ENCODE measurements at places on chromosomes 5 and 9.
A peak's percentile ranks its signal among the peaks of the same experiment; 100 is the strongest.

DNA sequence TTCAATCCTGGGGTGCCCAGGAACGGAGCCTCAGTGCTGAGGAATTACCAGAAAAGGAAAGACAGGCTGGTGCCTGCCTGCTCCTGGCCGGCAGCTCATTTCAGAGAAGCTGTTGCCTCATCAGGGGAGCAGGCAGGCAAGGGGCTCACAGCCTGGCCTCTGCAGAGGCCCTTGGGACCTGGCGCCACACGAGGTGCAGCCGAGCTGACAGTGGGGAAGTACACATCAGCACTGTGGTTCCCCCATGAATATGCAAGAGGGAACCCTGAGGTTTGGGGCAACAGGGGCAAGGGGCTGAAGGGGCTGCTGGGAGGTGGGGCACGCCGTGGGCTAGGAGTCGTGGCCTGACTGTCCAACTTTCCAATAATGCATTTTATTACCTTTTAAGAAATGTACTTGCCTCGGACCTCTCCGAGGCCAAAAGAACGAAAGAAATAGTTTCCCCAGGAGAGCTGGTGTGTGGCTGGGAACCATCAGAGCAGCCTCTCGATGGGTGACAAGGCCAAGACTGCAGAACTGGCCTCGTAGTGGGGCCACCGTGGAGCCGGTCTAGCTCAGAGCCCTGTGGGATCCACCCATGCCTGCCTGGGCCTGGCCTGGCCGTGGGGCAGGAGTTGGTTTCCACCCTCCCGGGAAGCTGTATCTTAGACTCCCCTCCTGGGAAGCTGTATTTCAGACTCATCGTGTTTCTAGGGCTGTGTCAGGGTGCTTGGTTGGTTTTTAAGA lies 198.6 kb downstream of the PAX5 start:
- DNase-seq: no peak

- DNase-seq: no peak
Measured at GRCh38 chr5:35518104-35518503, 99.6 kb upstream of the SPEF2 start.

DNA sequence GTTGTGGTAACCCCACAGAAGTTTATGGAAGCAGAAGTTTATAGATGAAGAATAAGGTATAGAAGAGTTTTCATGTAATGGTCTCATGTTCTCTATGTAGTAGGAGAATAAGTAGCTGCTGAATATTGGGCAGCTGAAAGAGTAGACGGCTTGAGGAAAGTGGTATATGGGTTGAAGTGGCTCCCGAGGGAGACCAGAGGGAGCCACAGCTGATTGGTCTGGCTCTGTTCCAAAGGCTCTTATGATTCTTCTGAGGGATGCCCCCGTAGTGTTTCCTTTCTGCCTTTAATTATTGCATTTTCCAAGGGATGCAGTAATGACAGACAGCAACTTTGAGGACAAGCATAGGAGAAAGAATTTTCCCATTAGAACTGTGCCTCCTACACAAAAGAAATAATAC lies 30.1 kb upstream of the TENT2 start:
- DNase-seq: no peak

- no peak for DNase-seq
Measured at GRCh38 chr9:127634698-127635097, 22.6 kb downstream of the STXBP1 start.

GRCh38 chr9:128005923-128006322 lies 25.1 kb upstream of the EEIG1 start:
- DNase-seq: peak; percentile 92

GRCh38 chr5:158058208-158059120 lies 199.5 kb upstream of the CLINT1 start:
- no peak for DNase-seq

DNA sequence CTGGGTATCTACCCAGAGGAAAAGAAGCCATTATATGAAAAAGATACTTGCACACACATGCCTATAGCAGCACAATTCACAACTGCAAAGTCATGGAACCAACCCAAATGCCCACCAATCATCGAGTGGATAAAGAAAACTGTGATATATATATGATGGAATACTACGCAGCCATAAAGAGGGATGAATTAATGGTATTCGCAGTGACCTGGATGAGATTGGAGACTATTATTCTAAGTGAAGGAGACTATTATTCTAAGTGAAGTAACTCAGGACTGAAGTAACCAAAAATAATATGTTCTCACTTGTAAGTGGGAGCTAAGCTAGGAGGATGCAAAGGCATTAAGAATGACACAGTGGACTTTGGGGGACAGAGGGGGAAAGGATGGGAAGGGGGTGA lies 30.0 kb upstream of the GABBR2 start:
- no peak for DNase-seq

DNA sequence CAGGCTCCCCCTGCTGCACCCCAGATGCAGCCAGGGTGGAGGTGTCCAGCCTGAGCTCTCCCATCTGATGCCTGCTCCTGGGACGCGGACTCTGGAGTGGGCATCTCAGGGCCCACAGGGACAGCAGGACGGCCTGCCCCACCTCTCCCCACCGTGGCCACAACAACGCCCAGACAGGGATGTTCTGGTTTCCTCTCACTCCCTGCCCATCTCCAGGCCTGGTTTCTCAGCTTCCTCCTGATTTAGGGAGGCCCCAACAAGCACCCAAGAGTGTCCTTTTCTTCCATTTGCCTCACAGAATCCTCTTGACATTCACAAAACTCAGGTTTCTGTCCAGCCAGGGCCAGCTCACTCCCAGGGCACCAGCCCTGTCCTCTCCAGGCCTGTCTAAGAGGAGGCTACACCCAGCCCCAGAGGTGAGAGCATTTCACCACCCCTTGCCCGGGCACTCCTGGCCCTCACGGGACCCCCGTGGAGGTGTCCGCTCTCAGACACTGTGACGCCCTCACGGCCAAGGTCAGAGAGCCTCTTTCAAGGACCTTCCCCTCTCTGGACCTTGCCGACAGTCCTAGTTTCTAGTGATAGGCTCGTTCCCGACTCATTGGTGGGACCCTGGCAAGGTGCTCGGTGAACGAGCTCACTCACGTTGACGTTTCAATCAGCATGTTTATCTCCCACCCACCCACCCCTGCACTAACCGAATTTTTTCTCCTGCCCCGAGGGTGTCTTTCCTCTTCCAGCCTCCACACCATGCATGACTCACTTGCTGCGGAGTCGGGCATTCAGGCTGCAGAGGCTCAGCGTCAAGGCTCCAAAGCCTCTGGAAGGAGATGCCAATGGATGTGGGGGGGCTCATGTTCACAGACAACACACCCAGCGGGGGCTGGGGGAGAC lies 62.0 kb upstream of the UNC5A start:
- no peak for DNase-seq

DNA sequence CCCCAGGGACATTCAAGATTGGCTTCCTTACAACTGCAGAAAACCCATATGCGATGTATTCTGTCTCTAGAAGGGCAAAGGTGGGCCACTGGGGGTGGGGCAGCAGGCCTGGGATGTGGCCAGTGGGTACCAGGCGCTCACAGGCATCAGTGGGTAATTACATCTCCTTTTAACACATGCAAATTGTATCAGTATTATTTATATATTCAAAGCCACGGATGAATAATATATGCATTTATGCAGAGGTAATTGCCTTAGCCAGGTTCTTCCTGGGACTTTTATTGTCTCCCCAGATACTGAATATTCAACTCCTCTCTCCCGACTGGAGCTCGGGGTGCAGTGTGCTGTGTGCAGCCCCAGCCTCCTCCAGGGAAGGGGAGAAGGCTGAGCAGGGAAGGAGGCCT lies 109.4 kb upstream of the MVB12B start:
- DNase-seq: no peak

DNA sequence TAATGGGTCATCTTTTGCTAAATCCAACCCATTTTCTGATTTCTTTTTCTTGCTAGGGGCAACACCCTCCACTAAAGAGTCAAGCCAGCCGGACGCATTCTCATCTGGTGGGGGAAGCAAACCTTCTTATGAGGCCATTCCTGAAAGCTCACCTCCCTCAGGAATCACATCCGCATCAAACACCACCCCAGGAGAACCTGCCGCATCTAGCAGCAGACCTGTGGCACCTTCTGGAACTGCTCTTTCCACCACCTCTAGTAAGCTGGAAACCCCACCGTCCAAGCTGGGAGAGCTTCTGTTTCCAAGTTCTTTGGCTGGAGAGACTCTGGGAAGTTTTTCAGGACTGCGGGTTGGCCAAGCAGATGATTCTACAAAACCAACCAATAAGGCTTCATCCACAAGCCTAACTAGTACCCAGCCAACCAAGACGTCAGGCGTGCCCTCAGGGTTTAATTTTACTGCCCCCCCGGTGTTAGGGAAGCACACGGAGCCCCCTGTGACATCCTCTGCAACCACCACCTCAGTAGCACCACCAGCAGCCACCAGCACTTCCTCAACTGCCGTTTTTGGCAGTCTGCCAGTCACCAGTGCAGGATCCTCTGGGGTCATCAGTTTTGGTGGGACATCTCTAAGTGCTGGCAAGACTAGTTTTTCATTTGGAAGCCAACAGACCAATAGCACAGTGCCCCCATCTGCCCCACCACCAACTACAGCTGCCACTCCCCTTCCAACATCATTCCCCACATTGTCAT lies 72.0 kb downstream of the NUP214 start:
- no peak for DNase-seq

DNA sequence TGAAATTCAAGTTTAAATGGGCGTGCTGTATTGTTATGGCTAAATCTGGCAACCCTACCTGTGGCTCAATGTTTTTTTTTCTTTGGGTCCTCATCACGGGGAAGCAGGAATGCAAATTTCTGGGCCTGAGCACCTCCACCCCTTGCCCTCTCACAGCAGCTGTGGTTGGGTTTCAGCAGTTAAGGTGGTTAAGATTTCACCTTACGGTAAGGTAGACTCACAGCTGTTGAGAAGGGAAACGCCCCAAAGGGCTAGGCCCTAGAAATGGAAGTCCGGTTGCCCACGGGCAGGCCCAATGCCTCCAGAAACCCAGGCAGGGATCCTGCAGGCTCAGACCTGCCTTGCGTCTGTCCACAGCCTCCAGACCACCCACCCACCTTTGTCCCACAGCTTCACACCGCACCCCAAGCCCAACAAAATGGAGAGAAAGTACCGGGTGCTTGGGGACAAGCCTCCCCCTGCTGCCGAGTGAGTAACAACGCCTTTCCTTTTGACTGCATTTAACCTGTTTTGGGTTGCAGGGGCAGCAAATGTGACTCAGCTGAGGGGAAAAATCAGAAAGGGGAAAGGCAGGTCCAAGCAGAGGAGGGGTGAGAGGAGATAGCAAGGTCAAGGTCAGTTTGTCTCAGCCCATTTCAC lies 48.1 kb upstream of the TDRD7 start:
- no peak for DNase-seq

DNA sequence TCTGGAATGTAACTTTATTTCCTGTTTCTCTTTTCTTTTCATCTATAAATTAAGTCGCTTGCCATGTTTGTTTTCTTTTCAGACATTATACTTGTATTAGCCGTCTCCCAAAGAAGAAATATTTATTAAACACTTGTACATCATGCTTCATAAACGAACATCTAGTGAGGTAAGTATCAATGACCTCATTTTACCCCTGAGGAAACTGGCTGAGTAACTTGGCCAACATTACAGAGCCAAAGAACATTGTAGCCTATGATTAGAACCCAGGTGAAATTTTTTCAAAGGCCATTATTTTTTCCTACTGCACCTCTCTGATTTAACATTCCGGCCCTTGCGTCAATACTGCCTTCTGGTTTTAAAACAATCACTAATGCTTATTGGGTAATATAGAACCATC lies 4.2 kb downstream of the FREM1 start:
- DNase-seq: peak; percentile 35

DNA sequence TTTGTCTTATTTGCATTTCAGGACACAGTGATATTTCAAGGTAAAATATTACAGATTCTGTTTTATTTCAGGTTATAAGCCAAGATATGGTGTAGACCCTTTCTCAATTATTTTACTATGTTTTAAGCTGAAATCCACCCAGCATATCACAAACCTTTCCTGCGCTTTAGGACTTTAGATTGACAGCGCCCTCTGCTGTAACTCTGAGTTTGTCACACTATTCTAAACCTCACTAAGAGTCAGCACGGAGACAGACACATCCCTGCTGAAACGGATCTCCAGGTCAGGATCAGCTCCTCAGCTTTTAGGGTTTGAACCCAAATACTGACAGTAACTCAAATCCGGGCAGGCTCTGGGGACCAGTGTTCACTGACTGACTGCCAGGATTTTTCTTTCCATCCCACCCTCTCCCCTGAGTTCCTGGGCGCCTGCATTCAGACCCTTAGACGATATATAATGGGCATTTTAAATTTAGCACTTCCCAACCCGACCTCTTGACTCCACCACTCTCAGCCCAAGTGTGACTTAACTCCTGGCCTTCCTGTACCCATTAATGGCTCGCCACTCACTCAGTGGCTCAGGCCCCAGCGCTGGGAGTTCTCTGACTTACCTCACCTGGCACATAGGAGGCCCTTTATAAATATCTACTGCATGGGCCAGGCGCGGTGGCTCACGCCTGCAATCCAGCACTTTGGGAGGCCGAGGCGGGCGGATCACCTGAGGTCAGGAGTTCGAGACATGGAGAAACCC lies 33.5 kb downstream of the TLX3 start:
- peak; percentile 71 for DNase-seq

DNA sequence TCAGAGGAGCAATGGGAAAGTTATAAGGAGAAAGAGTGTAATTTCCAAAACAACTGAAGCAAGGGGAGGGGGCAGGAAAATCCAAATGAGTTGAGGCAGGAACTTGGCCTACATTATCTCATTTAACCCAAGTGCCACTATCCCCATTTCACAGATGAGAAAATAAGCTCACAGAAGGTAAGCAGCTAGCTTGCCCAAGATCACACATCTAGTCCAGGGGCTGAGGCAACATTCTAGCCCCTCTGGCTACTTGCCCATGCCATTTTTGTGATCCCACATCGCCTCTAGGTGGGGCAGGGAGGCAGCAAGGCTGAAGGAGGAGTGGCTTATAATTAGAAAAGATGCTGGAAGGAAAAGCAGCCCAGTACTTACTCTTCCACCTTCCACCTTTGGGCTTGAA lies 2.6 kb upstream of the PSIP1 start:
- DNase-seq: peak; percentile 22

GRCh38 chr5:142722146-142722545 lies 36.3 kb upstream of the FGF1 start:
- no peak for DNase-seq

Data from mesenchymal stem cell (in vitro differentiated cells and primary cell).